ENCODE measurements at places on chromosomes 4 and X. TPM values are rescaled to one million over a fixed set of nuclear protein-coding genes. Genes with fewer than 3 reads are reported as not detected.

Gene BCLAF3
- total RNA-seq: 3.3 TPM

Gene GLRA3
- not detected for total RNA-seq

Gene FAT4
- 42.5 TPM for total RNA-seq

Gene SCFD2
- total RNA-seq: 19.5 TPM

Gene MTM1
- 9.7 TPM for total RNA-seq

Gene ANXA3
- 219 TPM for total RNA-seq

Gene BMPR1B
- under 0.01 TPM for total RNA-seq

Gene EVC2
- 7.4 TPM for total RNA-seq

Gene TMEM144
- 6.4 TPM for total RNA-seq

Gene PNMA5
- not detected for total RNA-seq

Gene SOX3
- total RNA-seq: not detected

Gene SOWAHB
- under 0.01 TPM for total RNA-seq

Gene PCDH19
- total RNA-seq: 0.47 TPM

Gene SPANXN4
- not detected for total RNA-seq

Gene P2RY4
- 0.09 TPM for total RNA-seq

Gene ODAPH
- not detected for total RNA-seq

Gene CCNB3
- total RNA-seq: 0.27 TPM

Gene POF1B
- not detected for total RNA-seq

Gene NKX6-1
- not detected for total RNA-seq

Gene MAGEA11
- not detected for total RNA-seq
